ENCODE measurements at places on chromosomes 1 and 21. TPM values are rescaled to one million over a fixed set of nuclear protein-coding genes. Genes with fewer than 3 reads are reported as not detected.

CADM3 gene
- 0.72 TPM for total RNA-seq

DNA sequence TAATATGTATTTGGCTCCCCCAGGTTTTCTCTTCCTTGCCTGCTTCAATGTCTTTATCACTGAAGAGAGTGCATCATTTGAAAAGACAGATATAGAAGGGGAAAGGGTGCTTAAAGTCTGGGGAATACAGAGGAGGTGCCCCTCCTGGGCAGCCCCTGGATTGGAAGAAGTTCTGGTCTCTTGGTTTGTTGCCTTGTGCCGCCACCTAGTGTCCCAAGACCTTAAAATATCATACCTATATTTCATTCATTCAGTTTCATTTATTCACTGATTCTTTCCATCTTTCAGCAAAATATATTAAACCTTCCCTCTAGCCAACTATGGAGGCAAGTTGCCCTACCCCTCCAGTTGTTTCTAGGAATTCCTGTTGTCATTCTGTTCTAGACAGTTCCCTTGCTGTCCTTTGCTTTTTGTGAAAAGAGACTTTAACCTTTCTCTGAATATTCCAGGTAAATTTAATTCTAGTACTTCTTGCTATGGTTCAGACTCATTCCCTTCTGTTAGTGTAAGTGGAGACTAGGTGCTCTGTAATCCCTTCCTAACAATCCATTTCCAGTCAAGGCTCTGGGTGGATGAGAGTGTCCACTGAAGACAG, 56.1 kb downstream of the MEF2D start:
- H3K4me1 ChIP-seq: no peaks in the 10 kb centered on the region
- DNase-seq: no peak
- H3K4me3 ChIP-seq: no peak overlapping the region
- no peaks in the 10 kb centered on the region for H3K36me3 ChIP-seq
- H3K27me3 ChIP-seq: no peaks in the 10 kb centered on the region

FAM72A gene
- total RNA-seq: 0.98 TPM

GRCh38 chr1:110872745-110873720, at the start of gene CD53:
TSS of gene CD53 (plus strand) at chr1:110873148. CDS start at chr1:110891409, 18,261 bp downstream.
- no peaks in the 10 kb centered on the region for H3K36me3 ChIP-seq
- no peaks in the 10 kb centered on the region for H3K4me1 ChIP-seq
- H3K4me3 ChIP-seq: no peak within 1 kb of the TSS
- H3K27ac ChIP-seq: no peak within 1 kb of the TSS
- no peak for DNase-seq

DCST2 gene
- 0.12 TPM for total RNA-seq

XCL1 gene
- total RNA-seq: not detected

GRCh38 chr1:223847781-223848345, 2.1 kb upstream of the TP53BP2 start:
- H3K36me3 ChIP-seq: no peaks in the 10 kb centered on the region
- no peak for DNase-seq
- no peak overlapping the region for H3K4me3 ChIP-seq
- H3K27me3 ChIP-seq: no peaks in the 10 kb centered on the region
- peaks cover 5% of the 10 kb centered on the region for H3K4me1 ChIP-seq
- H3K27ac ChIP-seq: no peak overlapping the region

PCSK9 gene
- total RNA-seq: 1.9 TPM

- H3K4me1 ChIP-seq: no peaks in the 10 kb centered on the region
- H3K36me3 ChIP-seq: no peaks in the 10 kb centered on the region
- H3K4me3 ChIP-seq: no peak overlapping the region
Measured at GRCh38 chr1:6535214-6535613, 19.1 kb downstream of the NOL9 start.
